ENCODE measurements at places on chromosomes 5 and 9. TPM values are rescaled to one million over a fixed set of nuclear protein-coding genes. Genes with fewer than 3 reads are reported as not detected.

The ARHGEF37 gene
- 0.02 TPM for total RNA-seq

- DNase-seq: no peak
Measured at GRCh38 chr5:137506296-137506695, 7.2 kb upstream of the SPOCK1 start.

DNA sequence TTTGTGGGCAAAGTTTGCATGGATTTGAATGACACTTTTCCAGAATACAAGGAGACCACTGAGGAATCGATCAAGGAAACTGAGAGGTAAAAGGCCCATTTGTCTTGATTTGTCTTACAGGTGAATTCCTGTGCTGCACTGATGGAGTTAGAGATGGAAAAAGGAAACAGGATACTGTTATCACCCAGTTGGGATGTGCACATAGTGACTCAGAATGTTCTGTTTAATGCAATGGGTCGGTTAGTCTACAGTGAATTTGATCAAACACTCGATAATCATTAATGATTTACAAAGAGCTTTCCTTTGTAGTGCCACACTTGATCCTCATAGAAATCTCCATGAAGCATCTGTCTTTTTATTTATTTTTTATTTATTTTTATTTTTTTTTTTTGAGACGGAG is 64.7 kb downstream of the GDA start:
- no peak for DNase-seq

DNA sequence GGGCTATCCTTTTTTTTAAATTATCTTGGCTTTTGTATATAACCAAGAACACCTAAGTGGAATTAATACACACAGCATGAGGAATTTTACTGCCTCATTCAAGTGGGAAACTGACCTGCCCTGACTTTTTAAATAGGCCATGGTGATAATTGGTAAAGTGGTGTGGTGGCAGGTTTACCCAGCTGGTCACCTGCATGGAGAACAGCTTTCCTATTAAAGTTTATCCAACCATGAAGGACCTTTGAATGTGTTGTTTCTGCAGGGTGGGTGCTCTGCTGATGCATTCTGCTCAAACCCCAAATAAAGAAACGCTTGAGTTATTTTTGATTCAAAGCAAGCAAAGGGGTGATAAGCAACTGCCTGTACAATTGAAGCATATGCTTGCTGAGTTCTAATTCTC is 261.0 kb upstream of the GRIN3A start:
- no peak for DNase-seq

DNA sequence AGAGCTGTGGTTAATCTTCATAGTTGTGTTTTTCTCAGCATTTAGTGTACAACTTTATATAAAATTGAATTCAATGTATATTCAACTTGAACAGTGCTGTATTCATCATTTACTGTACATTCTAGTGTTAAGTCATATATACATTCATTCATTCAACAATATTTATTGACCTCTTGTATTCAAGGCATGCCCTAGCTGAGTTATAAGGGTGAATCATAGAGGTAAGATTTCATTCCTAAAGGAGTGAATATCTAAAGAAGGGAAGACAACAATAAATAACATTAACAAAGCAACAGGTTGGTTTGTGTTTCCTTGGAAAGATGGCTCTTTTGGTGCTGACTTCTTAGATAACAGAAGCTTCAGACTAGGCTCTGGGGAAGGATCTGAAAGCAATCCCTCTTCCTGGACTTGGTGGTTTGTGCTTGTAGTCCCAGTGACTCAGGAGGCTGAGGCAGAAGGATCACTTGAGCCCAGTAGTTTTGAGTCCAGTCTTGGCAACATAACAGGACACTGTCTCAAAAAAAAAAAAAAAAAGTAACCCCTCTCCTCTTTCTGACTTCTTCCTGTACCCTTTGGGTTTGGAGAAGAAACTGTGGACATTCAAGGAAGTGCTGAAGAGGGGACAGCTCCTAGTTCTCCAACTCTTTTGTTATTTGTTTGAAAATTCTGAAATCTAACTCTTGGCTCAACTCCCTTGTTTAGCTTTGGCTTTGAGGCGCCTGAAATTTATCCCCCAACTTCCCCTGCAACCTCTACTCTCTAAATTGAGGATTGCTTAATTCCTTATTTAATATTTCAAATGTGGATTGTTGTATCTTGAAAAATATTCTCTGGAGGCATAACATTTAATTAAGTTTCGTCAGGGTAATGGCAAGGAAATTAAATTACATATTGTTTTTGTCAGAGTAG is 80.2 kb downstream of the OSTF1 start:
- DNase-seq: peak; percentile 58

The TSSK1B gene
- total RNA-seq: not detected

DNA sequence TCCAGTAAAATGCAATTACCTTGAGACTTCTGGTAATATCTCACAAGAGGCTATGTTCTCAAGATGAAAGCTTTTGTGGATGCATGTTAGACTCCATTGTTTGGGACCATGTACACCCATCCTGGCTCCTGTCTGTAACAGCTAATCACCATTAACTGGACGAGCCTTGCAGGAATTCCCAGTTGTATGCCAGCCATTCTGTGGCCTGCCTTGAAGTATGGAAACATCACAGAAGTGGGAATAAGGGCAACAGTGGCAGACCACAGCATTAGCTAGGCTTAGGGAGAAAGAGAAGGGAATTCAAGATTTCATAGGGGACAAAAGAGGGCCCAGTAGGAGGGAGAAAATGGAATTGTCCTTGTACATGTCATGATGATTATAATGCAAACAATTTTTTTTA is 79.0 kb downstream of the RORB start:
- no peak for DNase-seq

DNA sequence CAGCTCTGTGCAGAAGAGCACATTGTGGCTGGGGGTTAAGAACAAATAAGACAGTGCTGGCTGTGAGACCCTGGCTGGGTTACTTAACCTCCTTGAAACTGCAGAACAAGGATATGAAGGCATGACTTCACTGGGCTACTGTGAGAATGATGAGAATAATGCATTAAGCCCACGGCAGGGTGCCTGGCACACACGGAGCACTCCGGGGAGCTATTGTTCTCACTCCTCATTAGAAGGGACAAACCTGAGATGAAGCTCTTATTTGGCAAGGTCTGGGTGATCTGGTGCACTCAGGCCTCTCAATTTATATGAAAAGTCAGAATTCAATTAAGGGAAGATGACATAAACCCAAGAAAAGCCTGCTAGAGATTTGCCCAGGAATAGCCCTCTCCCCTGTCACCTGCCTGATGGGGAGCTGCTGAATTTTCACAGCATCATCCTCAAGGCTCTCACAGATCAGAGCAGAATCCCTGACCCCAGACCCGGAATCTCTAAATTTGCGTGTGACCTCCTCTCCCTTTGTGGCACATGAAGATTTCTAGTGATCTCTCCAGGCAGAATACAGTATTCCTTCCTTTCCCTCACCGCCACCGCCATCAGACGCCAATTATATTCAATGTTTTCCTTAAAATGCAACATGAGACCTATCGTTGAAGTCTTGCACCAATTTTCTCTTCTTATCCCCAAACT is 102.1 kb downstream of the COL23A1 start:
- no peak for DNase-seq

GRCh38 chr5:55096182-55096581 is 6.3 kb upstream of the GZMA start:
- DNase-seq: no peak

GRCh38 chr5:4905674-4906520 is 234.2 kb upstream of the ADAMTS16 start:
- peak; percentile 24 for DNase-seq

DNA sequence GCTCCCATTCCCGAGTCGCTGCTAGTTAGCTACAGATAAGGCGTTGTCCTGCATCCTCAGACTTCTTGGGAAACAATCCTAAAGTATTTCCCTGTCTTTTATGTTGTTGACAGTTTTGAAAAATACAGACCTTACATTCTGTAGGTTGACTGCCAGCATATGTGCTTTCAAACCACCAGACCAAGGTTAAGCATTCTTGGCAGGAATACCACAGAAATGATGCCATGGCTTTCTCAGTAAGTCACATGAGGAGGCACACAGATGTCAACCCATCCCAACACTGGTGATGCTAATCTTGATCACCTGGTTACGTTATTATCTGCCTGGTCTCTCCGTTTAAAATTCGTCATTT is 871 bp downstream of the GLE1 start:
- no peak for DNase-seq

GRCh38 chr5:76642390-76643040 is 19.3 kb upstream of the F2RL2 start:
- DNase-seq: peak; percentile 74

The SPINK5 gene
- not detected for total RNA-seq

GRCh38 chr9:129306318-129306973 is 128.4 kb upstream of the IER5L start:
- DNase-seq: no peak

- no peak for DNase-seq
Measured at GRCh38 chr5:5481206-5481605, 58.7 kb downstream of the ICE1 start.

DNA sequence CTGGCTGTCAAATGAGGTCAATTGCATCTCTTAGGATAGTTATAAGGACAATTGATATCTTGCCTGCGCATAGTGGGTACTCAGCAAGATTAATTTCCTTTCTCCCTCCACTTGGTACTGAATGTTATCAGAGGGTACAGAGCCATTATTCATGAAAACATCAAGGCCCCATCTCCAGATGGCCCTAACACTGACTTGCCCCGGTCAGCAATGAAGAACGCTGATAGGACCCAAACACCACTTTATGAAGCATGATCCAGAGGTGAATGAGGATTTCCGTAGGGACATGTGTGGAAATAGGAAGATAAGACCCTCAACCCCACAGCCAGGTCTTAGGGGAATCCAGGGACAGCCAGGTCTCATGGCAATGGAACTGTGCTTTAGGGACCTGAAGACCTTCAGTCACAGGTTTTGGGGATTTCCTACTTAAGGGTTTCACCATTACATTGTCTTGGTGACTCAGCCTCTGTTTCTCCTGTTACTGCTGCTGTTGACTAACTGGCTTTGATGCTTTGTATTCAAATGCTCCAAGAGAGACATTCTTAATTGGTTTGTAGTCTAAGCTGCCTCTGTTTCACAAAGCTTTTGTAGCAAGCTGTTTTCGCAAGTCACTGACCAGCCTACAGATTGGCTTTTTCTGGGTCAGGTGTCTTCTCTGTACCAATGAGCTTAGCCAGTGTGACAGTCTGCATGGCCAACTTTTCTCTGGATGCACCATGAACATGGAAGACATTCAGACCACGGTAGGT is 35.3 kb upstream of the IQGAP2 start:
- DNase-seq: peak; percentile 10

The IFNE gene
- total RNA-seq: 0.43 TPM

The AJM1 gene
- 0.87 TPM for total RNA-seq

The TAF11L5 gene
- total RNA-seq: not detected

The LCN9 gene
- total RNA-seq: not detected

The BHMT2 gene
- total RNA-seq: not detected

- DNase-seq: peak; percentile 50
Measured at GRCh38 chr5:125142458-125142857, 396.0 kb upstream of the ZNF608 start.

- no peak for DNase-seq
Measured at GRCh38 chr9:93122721-93123221, 11.3 kb downstream of the NINJ1 start.

The ADGRD2 gene
- not detected for total RNA-seq
